Sigmoid colon (tissue), 7 donors: ENCODE measurements at places on chromosomes 2 and 18. TPM values are rescaled to one million over a fixed set of nuclear protein-coding genes. Genes with fewer than 3 reads are reported as not detected.

The IL36RN gene
- not detected for polyA plus RNA-seq

The RHOB gene
- 108 TPM for polyA plus RNA-seq

The DNAJC5G gene
- polyA plus RNA-seq, result not detected

The PSMA8 gene
- polyA plus RNA-seq, result not detected

The ZNF521 gene
- 1.2 TPM for polyA plus RNA-seq

The SCN9A gene
- polyA plus RNA-seq, result 2.8 TPM

DNA sequence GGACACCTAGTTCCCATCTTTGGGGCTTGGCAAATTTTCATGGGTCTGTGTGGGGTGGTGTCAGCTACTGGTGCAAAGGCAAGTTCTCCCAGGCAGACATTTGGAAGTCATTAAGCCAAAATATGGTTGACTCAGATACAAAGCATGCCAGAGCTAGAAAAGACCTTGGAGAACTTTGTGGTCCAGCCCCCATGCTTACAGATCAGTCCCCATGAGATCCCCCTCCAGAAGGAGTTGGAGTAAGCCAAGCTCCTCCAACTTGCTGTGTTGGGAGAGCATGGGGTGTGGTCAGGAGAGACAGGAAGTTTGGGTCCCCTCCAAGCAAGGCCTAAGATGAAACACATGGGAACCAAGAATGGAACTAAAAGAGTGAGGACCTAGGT is 224.5 kb downstream of the CYP26B1 start:
- DNase-seq, result no peak

DNA sequence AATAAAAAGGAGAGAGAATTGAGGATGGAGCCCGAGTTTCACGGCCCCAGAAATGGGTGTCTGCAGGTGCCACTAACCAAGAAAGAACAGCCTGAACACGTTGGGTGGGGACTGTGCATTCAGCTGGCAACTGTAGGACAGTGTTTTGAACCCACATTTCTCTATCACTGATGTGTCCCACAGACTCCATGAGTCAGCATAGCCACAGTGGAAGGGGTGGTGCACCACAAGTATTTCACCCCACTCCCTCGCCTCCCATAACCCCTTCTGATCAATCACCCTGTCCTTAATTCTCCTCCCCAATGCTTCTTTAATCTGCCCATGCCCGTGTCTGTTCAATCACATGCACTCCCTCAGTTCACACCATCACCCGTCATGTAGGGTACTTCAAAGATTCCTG is 291.5 kb downstream of the ZNF516 start:
- DNase-seq, result no peak

DNA sequence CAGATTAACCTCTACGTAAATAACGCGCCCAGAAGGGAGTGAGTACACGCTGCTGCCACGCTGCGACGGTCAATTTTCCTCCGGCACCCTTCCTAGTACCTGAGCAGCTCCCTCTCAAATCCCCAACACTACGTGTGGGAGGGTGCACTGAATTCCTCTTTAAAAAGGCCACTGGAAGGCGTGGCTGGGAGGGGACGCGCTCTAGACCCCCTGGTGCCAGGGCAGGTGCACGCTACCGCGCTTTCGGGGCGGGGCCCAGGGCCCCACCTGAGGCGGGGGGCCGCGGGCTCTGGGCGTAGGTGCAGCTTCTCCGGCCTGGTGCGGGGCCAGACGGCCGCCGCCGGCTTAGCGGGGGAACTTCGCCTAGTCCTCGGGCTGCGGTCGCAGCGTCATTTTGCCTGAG is 668 bp upstream of the ANKRD12 start:
- DNase-seq, result no peak

DNA sequence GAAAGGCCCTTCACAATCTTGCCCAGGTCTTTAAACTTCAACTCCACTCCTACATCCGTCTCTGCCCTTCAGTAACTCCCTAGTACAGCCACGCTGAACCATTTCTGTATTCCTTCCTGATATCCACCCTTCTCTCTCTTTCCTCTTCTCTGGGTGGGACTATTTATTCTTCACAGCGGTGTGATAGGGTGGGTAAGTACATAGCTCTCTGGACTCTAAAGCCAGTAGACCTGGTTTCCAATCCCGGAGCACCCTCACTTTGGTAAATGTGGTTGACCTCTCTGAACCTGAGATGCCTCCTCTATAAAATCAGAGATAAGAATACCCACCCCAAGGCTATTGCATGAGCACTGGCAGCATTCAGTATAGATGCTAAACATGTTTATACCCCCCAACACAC is 86.7 kb downstream of the ATL2 start:
- DNase-seq, result no peak

DNA sequence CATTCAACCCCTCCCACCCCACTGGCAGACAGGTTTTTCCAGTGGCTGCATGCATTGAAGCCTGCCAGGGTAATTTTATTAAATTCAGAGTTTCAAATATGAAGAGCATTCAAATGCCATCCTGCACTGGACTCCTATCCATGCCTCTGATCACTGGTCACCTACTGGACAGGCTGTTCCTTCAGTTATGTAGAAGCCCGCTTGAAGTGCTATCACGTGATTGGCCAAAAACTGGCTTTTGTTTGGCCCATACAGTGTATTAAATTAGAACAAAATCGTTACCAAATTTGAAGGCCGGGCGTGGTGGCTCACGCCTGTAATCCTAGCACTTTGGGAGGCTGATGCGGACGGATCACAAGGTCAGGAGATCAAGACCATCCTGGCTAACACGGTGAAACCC is 464.1 kb downstream of the TSN start:
- no peak for DNase-seq

GRCh38 chr2:13006426-13006825 is 289.7 kb downstream of the TRIB2 start:
- DNase-seq, result no peak

GRCh38 chr2:150598383-150598782 is 110.9 kb upstream of the RND3 start:
- no peak for DNase-seq

DNA sequence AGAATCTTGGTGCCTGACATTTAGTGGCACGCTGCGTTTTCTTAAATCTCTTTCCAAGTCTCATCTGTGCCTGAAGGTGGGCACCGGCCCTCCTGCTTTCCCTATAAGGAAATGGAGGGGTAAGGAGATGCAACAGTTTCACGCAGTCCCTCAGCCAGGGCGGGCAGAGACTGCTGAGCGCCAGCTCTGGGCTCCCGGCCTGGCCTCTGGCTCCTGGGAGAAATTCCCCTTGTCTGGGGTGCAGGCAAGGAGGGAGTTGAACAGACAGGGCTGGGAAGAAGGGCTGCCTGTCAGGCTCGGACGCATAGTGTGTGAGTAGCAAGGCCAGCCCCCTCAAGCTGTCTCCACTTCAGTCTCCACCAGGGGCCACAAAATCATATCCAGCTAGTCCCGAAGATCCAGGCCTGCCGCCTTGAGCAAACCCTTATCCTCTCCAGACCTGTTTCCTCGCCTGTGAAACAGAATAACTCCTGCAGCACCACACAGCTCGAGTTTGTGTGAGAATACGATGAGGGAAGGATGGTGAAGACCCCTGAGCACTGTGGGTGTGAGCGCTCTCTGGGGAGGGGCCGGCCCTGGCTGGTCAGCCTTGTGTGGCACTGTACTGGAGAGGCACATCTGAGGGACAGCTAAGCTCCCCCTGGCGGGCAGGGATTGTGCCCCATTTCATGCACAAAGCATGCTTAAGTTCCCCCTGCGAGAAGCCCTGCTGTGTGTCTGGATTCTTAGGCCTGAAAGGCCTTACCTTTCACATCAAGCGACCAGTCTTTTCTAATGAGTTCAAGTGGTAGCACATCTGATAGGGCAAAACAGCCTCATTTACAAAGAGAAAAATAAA is 33.8 kb downstream of the SDC1 start:
- no peak for DNase-seq

- no peak for DNase-seq
Observed at GRCh38 chr2:119772767-119773166, 13.0 kb downstream of the PTPN4 start.

- DNase-seq, result no peak
Observed at GRCh38 chr2:165251366-165251765, 12.2 kb downstream of the SCN2A start.

- no peak for DNase-seq
Observed at GRCh38 chr2:118246726-118247125, 158.5 kb downstream of the INSIG2 start.
